Hypothalamus (tissue), 51 donors: ENCODE measurements at places on chromosomes 4 and X.

GRCh38 chr4:3516061-3516835 is 16.0 kb downstream of the LRPAP1 start:
- DNase-seq: no peak

- no peak for DNase-seq
Observed at GRCh38 chrX:150512461-150512901, 55.9 kb upstream of the MTM1 start.

GRCh38 chrX:44997888-44998287 is 124.9 kb downstream of the KDM6A start:
- no peak for DNase-seq

DNA sequence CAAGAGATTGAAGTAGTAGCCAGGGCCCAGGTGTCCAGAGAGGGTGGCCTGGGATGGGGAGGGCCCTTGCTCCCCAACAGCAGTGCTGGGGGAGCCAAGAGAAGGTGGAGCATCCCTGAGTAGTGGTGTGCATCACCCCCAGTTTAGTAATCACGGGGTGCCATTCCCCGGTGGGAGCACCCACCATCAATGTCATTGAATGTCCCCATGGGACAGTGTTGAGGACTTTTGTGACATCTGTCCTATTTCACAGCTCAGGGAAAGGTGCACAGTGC is 4.4 kb upstream of the CPZ start:
- no peak for DNase-seq

DNA sequence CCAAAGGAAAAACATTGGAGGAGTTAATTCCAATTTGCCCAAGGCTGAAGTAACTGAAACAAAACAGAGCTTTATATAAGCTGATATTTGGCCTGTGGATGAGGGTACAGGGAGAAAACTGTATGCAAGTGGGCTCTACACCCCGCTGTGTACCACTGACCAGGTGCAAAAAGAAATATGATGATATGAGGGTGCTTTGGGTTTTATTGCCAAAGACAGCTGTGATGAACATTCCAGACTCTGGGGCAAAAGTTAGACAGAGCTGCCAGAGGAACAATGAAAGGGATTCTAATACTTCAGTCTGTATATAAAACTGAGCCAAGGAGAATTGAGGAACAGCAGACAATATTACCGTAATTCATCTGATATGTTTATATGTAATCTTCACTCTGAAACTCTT is 117.4 kb downstream of the MID1 start:
- DNase-seq: no peak

DNA sequence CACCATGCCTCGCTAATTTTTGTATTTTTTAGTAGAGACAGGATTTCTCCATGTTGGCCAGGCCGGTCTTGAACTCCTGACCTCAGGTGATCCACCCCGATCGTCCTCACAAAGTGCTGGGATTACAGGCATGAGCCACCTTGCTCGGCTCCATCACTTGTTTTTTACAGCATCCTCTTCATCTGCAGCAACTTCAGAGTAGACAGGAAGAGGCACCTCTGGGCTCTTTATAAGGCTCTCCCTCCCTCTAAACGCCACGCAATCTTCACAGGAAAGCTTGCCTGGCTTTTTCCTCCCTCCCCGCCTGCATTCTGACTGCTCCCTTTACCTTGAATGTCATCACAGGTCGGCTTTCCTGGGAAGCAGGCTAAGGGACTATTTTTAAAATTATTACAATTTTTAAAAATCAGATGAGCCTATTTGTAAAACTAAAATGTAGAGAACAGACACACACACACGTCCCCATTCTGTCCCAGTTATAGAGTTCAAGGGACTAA is 111.5 kb upstream of the LDB2 start:
- no peak for DNase-seq

- no peak for DNase-seq
Observed at GRCh38 chr4:141348125-141348524, 127.4 kb downstream of the ZNF330 start.

- no peak for DNase-seq
Observed at GRCh38 chr4:86483773-86484172, 110.3 kb upstream of the PTPN13 start.

DNA sequence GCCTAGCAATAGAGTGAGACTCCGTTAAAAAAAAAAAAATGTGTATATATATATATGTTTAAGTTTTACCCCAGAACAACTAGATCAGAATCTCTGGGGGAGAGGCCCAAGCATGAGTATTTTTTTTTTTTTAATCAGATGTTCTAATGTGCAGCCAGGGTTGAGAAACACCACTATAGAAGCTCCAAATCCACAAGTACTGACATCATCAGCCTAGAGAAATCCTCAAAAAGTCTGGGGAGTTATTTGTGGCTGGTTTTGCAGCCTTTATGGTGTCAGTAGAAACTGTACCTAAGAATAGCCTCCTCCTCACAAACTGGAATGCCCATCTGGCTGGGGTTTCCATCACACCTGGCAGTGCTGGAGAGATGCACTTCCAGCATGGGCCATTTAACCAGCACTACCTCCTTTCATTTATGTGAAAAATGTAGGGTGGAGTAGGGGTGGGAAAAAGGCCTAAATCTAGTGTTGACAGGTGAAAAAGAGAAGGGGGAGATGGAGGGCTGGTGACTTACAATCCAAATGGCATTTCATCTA is 93.5 kb downstream of the CBLL2 start:
- DNase-seq: no peak

DNA sequence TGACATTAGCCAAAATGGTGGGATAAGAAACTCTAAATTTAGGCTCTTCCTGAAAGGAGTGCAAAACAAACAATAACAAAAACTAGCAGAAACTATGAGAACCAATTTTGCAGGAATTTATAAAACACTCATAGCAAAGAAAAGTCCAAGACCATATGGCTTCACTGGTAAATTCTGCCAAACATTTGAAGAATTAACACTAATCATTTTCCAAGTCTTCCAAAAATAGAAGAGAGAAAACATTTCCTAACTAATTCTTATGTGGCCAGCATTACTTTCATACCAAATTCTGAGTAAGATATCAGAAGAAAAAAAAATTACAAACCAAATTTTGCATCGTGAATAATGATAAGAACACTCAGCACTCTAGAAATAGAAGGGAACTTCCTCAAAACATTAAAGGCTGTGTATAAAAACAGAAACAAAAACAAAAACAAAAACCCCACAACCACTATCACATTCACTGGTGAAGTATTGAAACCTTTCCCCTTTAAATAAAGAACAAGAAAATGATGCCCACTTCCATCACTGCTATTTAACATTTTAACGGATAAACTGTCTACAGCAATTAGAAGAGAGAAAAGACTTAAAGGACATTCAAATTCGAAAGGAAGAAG is 524.3 kb upstream of the GALNTL6 start:
- DNase-seq: no peak

- no peak for DNase-seq
Observed at GRCh38 chr4:181254771-181255170, 988.4 kb upstream of the TENM3 start.

DNA sequence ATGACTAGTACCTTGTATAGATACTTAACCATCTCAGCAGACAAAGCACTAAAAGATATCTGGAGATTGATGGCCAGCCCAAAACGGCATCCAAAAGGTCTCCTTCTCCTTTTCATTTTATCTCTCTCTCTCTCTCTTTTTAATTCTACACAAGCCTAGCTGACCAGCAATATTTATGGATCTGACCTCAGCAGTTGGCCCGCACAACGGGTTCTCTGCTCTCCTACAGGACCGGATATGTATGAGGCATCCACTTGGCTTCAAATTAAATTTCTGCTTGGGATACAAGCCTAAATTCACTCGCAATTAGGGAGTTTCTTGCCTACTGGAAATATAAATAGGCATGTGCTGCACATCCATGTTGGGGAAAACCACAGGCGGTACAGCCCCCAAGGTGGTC is 22.5 kb upstream of the CT55 start:
- no peak for DNase-seq

DNA sequence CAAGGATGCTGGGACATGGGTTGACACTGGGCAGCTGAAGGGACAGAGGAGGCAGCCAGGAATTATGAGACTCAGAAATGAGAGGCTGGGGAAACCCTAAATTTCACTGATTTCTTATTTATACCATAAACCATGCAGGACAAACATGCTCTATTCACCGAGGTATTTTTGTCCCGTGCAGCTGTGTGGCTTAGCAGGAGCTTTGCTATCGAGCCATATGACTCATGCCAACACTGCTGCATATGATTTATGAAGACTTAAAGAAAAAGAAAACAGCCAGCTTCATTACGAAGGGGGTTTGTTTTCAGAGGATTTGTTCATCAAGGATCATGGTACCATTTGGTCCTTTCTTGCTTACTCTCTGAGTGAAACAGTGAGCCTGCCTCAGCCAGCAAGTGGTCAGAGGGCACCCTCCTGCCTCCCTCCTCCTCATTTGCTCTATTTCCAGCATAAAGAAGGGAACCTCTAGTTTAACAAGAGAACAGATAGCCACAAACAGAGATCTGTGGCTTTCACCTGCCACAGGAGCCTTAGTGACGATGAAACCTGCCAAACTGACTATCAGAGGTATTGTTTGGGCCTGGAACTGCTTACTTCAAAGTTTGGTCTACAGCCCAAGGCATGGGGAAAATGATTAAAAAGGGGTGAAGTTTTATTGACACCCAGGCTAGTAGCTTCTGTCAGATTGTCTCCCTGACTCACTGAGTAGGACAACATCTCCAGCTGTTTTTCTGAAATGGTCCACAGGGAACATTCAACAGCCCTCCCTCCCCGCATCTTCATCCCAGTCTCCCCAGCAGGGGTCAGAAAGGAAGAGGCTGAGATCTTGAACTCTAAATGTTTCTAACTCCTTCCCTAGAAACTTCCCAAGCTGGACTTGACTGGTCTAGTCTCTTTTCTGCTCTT is 80.1 kb upstream of the MAML3 start:
- no peak for DNase-seq

- no peak for DNase-seq
Observed at GRCh38 chr4:141792164-141792563, 155.8 kb downstream of the IL15 start.

DNA sequence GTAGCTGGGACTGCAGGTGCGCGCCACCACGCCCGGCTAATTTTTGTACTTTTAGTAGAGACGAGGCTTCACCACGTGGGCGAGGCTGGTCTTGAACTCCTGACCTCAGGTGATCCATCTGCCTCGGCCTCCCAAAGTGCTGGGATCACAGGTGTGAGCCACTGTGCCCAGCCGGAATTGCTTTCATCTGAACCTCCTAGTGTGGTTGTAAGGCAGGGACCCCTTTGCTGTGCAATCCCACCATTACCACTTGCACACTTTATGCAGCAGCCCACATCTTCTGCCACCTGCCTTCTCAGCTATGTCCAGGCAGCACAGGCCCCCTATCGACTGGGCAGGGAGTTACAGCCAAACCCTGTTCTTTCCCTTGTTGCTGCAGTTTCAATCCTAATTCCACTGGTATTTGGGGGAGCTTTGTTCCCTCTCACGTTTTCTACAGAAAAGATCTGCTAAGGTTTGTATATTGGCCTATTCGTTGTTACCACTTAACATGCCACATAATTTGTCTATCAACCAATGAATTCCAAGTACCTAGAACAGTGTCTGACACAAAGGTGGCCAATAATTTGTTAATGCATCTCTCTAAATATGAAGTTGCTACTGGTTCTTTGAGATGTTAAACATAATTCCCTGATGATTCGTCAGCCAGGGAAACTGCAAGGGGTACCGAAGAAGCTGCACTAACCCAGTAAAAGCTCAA is 6.5 kb downstream of the RPL39 start:
- DNase-seq: no peak

DNA sequence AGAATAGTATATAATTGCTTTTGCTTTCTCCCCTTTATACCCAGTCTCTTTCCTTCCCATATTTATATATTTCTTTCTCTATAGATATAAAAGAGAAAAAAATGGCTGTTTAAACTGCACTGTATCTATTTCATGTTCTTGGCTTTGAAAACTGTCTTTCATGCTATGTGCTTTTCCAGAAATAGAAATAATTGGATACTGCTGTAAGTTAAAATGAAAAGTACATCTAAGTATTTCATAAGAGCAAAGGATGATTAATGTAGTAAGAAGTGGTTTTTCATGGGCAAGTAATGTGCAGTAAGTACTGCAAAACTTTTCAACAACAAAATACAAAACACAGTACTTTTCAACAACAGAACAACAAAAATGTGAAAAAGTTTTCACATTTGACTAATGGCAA is 237.9 kb downstream of the SNCA start:
- no peak for DNase-seq

DNA sequence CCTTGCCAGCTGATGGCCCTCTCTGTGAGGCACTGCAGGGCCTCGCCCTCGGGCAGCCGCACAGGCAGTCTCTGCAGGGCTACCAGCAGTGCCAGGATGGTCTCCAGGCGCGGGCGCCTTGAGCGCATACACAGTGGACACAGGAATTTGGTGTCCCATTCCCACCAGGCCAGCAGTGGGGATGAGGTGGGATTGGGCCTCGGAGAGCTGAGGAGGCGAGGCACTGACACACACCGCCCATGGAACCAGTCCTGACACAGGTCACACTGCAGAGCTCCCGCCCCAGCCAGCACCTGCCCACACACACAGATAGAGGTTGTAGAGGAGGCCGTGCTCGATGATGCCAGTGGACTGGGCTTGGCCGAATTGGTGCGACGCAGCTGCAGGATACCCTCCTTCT is 30.7 kb downstream of the KDM5C start:
- no peak for DNase-seq

DNA sequence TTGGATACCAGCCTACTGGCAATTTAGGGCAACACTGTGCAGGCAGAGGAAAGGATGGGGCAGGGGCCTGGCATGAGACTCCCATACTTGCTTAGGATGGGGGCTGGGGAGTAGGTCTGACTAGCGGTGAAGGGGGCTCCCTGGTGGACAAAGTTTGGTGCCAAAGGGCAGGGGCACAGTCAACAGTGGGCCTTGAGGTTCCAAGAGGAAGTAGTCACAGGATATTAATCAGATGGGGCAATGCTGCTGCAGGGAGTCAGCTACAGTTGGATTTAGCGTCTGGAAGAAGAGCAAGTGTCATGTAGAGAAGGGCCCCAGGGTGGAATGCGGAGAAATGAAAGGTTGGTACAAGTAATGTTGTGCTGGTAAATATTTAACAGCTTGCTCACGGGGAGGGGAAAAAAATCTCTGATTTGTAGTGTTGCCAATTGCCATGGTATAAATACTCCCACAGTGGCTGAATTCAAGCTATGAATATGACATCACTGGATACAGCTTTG is 139.4 kb downstream of the PJA1 start:
- DNase-seq: no peak

DNA sequence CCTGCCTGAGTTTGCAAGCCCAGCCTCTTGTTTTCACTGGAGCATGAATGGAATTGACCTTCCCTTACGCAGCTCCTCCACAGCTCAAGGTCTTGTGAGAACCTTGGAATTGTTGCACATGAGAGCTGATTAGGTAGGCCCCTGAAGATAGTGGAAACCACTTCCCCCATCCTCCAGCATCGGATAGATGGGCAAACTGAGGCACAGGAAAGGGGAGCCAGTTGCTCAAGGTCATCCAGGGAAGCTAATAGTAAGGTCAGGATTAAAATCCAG is 27.2 kb downstream of the PJA1 start:
- DNase-seq: no peak

DNA sequence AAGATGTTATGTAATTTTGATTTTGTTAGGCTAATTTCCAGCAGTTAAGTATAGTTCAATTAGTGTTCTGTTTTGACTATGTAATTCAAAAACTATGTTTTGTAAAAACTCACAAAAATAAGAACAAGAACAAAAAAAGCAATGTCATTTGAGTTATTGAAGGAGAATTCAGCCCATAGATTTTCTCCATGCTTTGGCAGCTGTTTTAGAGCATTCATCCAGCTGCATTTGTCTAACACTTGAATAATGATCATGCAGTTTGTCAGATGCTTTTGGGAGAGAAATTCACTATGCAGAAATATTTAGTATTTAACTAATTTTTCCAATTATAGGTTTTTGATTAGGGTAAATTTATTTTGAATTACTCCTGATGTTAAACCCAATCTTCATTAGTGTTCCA is 14.2 kb downstream of the CPE start:
- no peak for DNase-seq

GRCh38 chr4:54104907-54105306 is 4.9 kb downstream of the GSX2 start:
- no peak for DNase-seq
